ENCODE measurements at places on chromosomes 7 and 10.

- DNase-seq = no peak
These were observed 13.0 kb upstream of the ANTXRL start for GRCh38 chr10:46273506-46274477.

- peak; percentile 14 for DNase-seq
These were observed 118.7 kb downstream of the RALA start for GRCh38 chr7:39741942-39742623.

- no peak for DNase-seq
These were observed 21.6 kb downstream of the PRPF18 start for GRCh38 chr10:13608246-13608853.

GRCh38 chr10:44473146-44473545 is 88.2 kb upstream of the CXCL12 start:
- DNase-seq = no peak

DNA sequence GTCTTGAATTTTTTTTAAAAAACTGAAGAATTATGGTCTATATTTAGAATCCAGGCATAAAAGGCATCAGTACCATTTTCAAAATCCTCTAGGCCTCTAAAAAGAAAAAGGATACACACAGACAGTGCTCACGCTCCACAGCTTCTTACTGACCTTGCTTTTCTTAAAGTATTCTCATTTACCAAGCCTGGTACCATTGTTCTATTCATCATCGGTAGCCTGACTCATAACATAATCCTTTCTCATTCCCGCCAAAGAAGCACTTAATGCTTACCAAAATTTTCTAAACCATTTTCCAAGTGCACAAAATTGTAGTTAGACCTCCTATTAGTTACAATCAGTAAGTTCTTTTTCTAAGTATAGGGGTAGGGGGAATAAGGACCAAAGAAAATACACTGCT is 54.6 kb downstream of the ATE1 start:
- peak; percentile 1 for DNase-seq

DNA sequence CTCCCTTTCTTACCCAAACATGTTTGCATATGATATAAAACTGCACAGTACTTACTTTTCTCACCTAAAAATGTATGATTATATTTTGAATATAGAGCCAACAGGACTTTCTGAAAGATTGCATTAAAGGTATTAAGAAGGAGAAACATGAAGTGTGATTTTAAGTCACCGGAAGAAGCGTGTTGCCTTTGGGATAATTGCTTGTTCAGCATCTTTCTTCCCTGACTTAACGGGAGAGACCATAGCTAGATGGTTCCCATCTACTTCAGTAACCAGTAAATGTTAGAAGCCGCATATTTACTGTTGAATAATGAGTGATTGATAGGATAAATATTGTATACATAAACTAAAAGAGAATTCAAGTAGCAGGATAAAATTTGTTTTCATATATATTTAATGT is 197.1 kb downstream of the NRG3 start:
- no peak for DNase-seq

- no peak for DNase-seq
These were observed 26.1 kb upstream of the AP5Z1 start for GRCh38 chr7:4749363-4749762.

DNA sequence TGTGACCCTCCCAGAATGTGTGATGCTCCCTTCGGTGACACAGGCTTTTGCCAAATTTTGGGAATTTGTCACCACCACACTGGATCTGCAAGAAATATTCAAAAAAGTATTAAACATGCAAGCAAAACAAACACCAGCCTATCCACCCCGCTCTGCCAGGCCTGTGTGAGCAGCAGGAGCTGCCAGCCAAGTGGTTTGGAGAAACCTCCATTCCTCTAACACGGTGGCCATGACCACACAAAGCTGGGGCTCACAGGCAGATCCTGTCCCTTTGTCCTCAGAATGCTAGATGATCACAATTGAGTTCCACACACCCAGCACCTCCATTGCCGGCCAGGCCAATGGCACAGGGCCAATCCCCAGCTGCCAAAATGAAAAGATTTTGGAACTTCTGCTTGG is 261.9 kb upstream of the PPP2R2D start:
- DNase-seq = no peak

DNA sequence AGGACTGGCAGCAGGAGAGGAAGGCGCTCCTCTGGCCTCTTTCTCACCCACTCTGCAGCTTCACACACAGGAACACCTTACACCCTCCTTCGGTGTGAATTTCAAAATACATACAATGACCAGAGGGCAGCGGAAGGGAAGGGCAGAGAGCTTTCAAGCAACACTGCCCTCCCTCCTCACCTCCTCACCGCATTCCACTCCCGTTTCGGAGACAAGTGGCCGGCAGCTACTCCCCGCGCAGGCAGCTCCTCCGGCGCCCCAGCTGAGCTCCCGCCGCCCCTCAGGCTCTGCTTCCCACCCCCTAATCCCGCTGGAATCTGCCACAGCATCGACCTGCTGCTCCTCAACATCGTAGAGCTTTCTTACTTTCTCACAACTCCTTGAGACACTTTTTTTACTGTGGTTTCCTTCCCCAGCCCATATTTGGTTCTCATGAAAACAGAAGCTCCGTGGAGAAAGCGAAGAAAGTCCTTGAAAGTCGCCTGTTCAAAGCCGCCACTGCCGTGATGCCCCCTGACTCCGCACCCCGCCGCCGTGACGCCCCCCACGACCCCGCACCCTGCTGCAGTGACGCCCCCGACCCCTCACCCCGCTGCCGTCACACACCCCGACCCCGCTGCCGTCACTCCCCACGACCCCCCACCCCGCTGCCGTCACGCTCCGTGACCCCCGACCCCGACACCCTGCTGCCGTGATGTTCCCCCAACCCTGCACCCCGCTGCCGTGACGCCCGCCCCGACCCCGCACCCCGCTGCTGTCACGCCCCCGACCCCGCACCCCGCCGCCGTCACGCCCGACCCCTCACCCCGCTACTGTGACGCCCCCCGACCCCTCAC is 14.6 kb upstream of the GPER1 start:
- no peak for DNase-seq

- no peak for DNase-seq
These were observed 27.2 kb downstream of the GRID1 start for GRCh38 chr10:86339226-86339865.

DNA sequence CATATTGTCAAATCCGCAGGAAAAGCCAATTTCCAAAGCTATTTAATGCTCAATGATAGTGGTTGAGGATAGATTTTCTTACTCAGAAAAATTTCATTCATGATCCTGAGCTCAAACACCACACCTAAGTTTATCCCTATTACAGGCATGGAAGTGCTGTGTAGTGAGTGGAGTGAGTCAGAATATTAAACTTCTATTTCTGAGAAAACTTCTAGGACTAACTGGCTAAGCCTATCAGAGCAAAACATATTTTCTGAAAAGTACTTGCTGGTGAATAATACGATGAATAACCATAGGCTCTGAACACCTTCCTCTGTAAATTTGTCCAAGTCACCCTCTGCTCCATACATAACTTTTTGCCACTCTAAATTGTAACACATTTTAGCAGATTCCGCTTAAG is 221.5 kb downstream of the SUGCT start:
- DNase-seq = peak; percentile 35

DNA sequence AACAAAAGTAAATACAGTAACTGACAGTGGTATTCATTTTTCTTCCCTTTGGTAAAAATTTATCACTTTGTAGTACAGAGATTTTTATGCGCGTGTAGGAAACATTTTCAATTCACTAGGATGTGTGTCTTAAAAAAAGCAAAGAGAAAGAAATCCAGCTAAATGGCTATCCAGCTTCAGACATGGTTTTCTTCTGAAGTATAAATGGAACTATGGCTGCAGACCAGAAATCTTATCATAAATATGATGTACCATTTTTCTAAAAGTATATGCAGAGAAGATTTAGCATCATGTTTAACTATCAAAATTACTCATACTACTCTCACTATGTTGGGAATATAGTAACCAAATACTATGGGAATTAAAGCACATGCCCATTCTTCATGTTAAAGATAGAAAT is 328.4 kb upstream of the SMIM30 start:
- no peak for DNase-seq

- no peak for DNase-seq
These were observed 13.7 kb downstream of the CISD1 start for GRCh38 chr10:58282615-58283014.

DNA sequence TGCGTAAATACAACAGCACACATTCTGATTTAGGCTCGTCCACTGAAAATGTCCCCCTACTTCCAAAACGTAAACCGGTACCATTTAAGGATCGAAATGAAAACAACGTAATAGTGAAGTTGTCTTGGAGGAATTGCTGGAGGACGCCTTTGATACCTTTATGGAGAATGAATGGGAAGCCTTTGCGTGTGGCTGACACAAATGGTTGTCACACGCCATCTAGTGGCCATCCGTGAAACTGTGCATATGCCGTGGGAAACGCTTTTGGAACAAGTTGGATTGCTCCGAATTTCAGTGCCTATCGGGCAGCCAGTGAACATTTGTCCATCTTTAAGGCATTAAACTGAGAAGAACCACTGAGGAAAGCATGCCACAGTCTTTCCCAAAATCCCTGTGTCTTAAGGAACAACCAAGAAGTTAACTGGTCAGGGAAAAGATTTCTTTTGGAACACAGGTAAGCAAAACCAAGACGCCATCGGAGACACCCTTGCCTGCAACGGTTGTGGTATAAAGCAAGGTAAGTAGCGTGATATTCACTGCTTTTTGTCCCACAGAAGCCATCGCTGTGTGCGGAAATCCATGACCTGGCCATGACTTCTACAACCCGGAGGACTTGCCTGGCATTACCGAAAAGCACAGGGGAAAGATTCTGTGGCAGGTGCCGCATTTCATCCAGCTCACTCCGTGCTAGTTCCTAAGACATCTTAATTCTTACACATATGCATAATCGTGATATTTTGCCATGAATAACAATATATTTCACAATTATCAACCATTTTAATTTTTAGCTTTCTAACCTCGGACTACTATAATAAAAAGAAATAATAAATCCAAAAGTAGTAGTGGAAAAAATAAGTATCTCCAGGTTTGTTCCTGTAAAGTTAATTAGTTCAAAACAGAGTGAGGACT is 100.6 kb downstream of the FAM204A start:
- peak; percentile 78 for DNase-seq

DNA sequence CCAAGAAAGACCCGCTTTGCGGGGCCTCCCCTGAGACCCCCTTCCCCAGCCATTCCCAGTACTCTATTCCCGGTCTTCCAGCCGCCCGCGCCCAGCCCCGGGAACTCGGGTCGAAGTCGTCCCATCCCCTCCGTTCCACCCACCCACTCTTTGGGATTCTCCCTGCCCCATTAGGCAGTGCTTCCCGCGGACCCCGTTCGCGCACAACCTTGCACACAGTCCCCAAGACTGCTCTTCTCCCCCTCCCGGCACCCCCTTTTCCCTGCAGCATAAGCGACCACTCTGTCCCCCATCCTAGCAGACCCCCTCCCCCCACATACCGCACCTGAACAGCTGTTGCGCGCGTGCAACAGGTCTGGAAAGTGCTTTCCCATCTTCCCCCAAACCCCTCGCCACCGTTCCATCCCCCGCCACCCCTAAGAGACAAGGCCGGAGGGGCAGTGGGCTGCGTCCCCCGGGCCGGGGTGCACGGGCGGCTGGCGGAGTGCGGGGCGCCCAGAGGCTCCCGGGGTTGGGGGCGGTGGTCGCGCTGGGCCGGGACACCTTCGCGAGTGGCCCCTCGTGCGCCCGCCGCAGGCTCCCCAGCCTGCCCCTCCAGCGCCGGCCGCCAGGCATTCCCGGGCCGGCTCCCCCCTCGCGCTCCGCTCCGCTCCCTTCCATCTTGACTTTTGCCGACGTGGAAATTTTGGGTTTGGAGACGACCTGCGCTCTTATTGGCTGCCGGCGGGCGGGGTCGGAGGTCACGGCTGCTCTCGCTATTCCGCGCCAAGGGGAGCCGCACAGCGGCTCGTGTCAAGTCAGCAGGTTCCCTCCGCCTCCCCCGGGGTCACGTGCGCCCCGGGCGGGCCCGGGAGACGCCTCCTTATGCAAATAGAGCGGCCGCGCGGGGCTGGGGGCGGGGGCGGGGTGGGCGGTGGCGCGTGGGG is 201.2 kb upstream of the NFE2L3 start:
- peak; percentile 92 for DNase-seq

DNA sequence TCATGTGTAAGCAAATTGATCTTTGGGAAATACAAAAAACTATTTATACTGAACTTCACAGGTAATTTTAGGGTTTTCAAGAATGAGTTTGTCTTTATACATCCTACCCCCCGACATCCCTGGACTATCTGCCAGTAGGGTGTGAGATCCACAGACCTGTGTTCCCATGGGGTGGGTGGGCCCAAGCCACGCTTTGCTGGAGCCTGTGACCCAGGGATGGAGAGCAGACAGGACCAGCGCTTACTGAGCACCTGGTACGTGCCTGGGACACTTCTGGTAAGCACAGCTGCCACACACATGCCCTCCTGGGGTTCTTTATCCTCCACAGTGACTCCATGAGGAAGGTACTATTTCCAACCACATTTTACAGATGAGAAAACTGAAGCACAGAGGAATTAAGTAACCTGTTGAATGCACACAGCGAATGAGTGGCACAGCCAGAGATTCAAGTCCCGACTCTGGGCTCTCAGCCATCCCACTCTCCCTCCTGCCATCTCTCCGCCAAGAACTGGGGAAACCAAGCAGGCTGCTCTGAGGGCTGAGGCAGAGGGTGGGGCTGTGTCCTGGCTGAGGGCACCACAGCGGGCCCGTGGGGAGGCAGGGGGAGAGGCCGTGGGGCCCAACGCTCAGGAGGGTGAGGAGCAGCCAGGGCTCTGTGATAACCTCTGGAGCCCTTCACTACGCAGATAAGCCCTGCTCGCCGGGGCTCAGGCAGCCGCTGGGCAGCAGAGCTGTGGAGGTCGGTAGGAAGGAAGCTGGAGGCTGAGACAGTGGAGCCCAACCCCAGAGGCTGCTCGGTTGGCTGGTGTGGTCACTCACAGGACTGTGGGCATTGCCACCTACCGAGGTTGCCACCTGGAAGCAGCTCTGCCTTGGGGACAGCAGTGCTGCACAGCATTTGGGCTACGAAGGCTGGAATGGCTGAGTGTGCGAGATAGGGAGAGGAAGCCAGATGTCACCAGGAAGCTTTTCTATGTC is 124.2 kb downstream of the ARHGAP22 start:
- DNase-seq = no peak

DNA sequence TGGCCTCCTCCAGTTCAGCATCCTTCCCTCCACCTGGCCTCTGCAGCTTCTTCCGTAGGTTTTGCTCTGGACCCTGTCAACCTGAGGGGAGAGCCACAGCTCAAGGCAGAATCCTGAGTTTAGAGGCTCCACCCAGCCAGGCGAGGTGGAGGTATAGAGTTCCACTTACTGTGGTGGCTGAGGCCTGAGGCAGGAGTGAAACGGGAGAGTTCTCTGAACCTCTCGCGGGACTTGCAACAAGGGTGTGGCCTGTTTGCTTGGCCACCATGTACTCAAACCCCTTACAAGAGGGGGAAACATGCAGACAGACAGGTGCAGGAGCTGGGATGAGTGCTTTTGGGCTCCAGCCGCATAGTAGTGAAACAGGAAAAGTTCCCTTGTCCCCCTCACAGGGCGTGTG is 154.0 kb upstream of the C7orf33 start:
- no peak for DNase-seq

DNA sequence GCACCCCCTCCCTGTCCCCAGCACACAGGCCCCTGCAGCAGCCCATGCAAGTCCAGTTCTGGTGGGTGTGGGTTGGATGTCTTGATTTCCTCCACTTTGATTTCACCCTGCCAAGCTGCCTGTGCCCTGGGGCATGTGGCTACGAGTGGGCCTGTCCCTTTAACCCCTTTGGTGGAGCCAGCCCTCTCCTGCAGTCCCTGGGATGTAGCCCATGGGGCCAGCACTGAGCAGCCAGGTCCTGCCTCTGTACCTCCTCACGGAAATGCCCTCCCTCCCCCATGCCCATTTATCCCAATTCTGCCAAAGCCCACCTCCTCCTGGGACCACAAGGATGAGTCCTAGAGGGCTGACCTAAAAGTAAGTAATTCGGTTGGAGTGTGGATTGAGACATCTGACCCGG is 11.9 kb downstream of the COL13A1 start:
- DNase-seq = no peak

GRCh38 chr10:11787846-11788245 is 35.3 kb upstream of the PROSER2 start:
- DNase-seq = no peak
